ENCODE measurements at places on chromosomes 1 and 21.

DNA sequence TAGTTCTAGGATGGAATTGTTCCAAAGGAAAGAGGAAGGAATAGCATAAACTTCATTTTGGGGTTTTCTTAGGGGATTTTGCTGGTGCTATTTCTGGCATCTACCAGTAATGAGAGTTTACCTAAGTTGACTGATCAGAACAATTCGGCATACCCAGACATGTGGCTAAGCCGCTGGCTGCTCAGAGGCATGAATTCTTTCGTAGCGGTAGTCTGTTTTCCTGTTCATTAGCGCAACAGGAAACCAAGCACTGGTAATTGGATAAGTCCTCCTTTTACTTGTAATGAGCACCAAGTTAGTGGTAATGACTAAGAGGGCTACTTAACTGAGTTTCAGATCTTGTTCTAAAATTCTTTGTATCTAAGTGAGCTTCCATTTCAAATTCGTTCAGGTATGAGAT, 38.6 kb downstream of the C21orf91 start:
- no peak for DNase-seq

GRCh38 chr1:2985067-2985561, 36.2 kb upstream of the ACTRT2 start:
- DNase-seq, result no peak

- no peak for DNase-seq
Observed at GRCh38 chr1:225418059-225418458, 9.8 kb downstream of the LBR start.

DNA sequence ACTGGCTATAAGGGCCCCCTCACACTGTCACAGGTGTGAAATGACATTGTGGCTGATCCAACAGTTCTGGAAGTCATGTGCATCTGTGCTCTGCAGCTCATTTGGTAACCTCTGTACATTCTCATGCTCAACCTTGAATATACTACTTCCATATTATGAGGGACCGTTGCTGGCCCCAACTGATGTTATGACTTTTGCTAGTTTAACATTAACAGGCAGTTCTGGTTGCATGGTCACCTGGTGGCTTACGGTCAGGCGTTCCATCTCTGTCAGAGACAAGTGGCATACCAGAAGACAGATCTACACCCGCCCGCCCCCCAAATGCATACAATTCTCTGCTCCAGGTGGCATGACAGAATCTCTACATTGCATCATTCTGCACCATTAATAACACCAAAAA, 6.0 kb upstream of the DIP2A start:
- no peak for DNase-seq

- no peak for DNase-seq
Observed at GRCh38 chr21:27557356-27557755, 590.5 kb upstream of the ADAMTS5 start.

DNA sequence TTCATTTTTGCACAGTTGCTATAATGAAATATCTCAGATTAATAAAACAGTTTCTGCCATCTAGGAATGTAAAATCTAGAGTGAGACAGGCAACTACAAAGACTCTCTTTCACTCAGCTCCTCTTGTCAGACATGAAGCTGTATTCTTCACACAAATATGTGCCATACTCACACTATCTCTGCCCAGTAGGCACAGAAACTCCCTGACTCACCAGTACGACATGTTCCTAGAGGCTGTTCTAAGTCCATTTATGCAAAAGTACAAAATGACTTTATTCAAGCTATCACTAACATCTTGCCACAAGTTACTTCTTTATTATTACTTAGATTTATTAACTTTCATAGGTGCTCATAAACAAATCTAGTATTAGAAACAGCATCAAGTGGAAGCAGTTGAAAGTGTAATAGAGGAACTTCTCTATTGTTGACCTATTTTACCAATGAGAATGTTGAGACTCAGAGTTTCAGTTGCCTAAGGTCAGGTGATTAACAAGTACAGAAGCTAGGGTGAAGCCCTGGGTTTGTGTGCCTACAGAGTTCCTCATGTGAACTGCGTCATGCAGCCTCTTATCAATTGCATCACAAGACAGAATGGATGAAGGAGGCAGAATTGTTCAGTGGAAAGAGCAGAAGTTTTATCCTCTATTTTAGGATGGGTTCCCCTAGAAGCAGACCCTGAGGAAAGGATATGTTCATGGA, 98.9 kb downstream of the RGS2 start:
- DNase-seq, result no peak

- no peak for DNase-seq
Observed at GRCh38 chr1:25031601-25031965, 101.5 kb upstream of the RUNX3 start.

GRCh38 chr1:32215629-32216480, 6.3 kb downstream of the TMEM234 start:
- DNase-seq, result no peak

- no peak for DNase-seq
Observed at GRCh38 chr1:26005434-26006105, 7.7 kb upstream of the PAFAH2 start.

- DNase-seq, result no peak
Observed at GRCh38 chr1:65421351-65422025, 1.0 kb downstream of the LEPR start.
